ENCODE measurements at places on chromosomes 4 and X.

DNA sequence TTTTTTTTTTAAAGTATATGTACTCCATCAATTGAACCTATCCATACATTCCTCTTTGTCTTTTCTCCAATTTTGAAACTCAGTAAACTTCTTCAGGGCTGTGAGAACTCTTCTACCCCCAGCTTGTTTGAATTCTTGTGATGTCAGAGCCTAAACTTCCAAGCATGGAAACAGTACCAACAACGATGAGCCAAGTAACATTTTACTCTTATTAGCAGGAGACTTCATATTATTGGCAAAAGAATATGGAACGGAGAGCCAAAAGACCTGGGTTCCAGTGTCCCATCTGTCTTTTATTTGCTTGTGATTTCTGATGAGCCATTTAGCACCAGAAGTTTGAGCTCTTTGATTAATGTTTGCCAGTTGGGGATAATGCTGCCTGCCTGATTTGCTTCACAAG lies 5.3 kb downstream of the DIAPH2 start:
- DNase-seq: no peak

GRCh38 chrX:109691277-109691676 lies 41.8 kb downstream of the ACSL4 start:
- DNase-seq: no peak

DNA sequence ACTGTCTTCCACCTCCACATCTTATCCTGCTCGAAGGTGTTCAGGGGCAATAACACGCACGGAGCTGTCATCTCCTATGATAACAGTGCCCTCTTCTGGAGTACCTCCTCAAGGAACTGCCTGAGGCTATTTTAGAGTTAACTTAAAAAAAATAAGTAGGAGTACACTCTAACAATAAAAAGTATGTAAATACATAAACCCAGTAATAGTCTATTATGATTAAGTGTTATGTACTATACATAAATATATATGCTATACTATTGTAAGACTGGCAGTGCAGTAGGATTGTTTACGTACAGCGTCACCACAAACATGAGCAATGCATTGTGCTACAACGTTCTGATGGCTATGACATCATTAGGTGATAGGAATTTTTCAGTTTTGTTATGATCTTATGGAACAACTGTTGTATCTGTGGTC lies 34.5 kb upstream of the TLR2 start:
- DNase-seq: peak; percentile 57

GRCh38 chr4:182547435-182547834 lies 304.2 kb downstream of the TENM3 start:
- no peak for DNase-seq

DNA sequence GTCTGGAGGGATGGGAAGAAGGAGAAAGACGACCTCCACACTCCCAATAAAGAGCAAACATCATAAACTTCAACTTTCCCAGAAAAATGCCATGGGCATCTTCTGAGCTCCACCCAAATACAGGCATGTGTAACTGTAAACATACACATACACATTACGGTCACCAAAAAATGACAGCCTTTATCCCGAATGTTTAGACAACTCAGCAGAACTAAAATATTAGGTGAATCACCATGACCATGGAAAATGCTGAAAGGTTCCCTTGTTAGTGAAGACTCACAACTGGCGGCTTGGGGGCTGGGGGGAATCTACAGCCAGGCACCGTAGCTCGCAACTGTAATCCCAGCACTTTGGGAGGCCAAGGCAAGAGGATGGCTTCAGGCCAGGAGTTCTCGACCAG lies 33.0 kb downstream of the PRKX start:
- no peak for DNase-seq

GRCh38 chr4:127335073-127335620 lies 297.6 kb upstream of the INTU start:
- no peak for DNase-seq

DNA sequence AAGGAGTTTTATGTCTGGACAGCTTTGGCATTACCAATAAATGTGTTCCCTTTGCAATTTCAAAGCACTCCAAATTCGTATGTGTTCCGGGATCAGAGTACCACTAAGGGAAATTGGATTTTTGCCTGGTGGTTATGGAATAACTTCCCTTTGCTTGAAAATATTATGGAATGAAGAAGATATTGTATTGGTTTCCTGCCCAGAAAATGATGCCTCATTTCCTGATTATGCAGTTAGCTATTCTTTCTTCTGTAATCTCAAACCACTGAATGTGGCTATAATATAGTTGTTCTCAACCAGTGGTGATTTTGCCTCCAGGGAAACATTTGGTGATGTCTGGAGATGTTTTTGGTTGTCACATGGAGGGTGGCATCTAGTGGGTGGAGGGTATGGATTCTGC lies 142.9 kb downstream of the PCDH7 start:
- no peak for DNase-seq

DNA sequence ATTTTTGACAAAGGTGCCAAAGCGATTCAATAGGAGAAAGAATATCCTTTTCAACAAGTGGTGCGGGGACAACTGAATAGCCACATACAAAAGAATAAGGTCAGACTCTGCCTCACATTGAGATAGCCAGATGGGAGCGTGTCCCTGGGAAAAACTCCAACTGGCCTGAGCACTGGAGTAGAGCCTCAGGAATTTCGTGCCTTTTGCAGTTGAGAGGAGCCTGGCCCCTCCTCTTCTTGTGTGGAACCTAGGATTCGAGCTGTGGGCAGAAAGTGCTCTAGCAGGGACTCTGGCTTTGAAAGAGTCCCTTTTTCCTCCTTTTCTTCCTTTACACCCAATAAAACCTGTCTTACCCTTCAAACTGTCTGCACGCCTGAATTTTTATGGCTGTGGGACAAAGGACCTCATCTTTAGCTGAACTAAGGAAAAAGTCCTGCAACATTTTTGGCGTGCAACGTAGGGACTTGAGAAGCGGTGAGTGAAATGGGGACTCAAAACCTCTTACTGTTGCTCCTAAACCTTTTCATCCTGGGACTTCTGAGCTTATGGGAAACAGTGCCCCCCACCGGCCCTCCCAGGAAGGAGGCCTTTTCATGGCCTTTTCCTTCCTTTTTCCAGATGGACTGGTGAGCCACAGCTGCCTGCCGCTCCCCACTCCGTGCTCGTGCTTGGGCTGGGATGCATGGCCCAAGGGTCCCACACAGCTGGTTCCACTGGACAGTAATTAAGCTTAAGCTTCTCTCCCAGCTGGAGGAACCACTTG lies 68.6 kb downstream of the BMP15 start:
- no peak for DNase-seq

- DNase-seq: no peak
These were observed 3.4 kb upstream of the USP11 start for GRCh38 chrX:47229427-47229826.

- DNase-seq: peak; percentile 72
These were observed 6.0 kb downstream of the EREG start for GRCh38 chr4:74370912-74371311.

GRCh38 chr4:14566518-14566917 lies 435.8 kb upstream of the CPEB2 start:
- DNase-seq: no peak

GRCh38 chrX:118657413-118657812 lies 70.0 kb upstream of the IL13RA1 start:
- no peak for DNase-seq

GRCh38 chr4:4919927-4920326 lies 60.5 kb downstream of the MSX1 start:
- DNase-seq: no peak

DNA sequence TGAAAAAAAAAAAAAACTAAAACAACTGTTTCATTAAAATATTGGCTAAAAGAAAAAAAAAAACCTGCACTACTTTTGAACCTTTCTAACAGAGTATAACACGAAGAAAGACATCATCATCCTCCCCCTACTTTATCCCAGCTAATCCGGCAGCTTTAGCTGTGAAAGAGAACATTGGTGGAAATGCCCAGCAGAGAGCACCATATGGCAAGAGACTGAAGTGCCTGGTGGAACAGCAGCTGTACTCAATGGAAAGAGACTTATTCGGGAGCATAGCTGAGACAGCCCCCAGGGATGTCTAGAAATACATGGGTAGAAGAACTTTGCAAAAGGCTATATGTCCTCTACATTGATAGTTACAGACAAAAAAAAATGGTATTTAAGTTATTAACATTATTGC lies 30.3 kb downstream of the STPG2 start:
- DNase-seq: peak; percentile 20

- no peak for DNase-seq
These were observed 90.2 kb upstream of the SLITRK2 start for GRCh38 chrX:145727476-145727875.

GRCh38 chrX:65697211-65697641 lies 29.8 kb downstream of the MSN start:
- no peak for DNase-seq

- no peak for DNase-seq
These were observed 57.8 kb downstream of the PPP1R2C start for GRCh38 chrX:42720209-42720608.

DNA sequence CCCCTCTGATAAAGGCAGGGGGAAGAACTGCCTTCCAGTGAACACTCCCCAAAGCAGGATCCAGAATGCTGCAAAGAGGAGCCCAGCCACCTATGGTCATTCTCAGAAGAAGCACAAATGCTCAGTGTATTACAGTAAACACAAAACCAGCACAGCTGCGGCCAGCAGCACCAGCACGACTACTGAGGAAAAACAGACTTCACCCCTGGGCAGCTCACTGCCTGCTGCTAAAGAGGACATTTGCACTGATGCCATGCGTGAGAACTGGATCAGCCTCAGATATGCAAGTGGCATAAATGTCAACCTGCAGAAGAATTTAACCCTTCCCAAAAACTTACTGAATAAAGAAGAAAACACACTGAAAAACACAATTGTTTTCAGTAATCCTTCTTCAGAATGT lies 80.2 kb upstream of the TLR2 start:
- DNase-seq: no peak

DNA sequence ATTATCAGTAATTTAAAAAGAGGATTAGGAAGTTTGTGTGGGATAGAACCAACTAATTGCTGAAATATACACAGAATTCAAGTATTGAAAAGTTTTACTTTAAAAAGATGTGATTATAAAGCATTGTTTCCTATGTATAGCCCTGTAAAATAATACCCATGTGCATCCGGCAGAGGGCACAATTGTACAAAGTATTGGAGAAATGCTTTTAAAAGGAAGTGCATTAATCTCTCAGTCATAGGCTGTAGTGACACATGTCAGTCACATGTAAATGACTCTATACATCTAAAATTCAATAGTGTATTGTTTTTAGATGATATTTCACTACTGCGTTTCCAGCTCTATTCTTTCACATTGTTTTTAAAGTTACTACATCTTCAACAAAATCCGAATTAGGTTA lies 9.7 kb upstream of the GEMIN8 start:
- peak; percentile 82 for DNase-seq

DNA sequence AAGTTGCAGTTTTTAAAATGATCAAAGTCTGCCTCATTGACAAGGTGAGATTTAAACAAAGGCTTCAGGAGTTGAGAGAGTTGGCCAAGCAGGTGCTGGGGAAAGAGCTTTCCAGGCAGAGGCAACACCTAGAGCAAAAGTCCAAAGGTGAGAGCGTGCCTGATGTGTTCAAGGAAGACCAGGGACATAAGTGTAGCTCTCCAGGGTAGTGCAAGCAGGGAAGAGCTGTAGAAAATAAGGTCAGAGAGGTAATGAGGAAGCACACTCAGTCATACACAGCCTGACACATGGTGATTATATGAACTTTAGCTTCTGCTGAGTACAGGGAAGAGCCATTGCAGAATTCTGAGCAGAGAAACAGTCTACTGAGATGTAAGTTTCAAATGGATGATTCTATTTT lies 265.0 kb upstream of the NWD2 start:
- no peak for DNase-seq

GRCh38 chr4:121817701-121818100 lies 6.0 kb downstream of the CCNA2 start:
- no peak for DNase-seq

DNA sequence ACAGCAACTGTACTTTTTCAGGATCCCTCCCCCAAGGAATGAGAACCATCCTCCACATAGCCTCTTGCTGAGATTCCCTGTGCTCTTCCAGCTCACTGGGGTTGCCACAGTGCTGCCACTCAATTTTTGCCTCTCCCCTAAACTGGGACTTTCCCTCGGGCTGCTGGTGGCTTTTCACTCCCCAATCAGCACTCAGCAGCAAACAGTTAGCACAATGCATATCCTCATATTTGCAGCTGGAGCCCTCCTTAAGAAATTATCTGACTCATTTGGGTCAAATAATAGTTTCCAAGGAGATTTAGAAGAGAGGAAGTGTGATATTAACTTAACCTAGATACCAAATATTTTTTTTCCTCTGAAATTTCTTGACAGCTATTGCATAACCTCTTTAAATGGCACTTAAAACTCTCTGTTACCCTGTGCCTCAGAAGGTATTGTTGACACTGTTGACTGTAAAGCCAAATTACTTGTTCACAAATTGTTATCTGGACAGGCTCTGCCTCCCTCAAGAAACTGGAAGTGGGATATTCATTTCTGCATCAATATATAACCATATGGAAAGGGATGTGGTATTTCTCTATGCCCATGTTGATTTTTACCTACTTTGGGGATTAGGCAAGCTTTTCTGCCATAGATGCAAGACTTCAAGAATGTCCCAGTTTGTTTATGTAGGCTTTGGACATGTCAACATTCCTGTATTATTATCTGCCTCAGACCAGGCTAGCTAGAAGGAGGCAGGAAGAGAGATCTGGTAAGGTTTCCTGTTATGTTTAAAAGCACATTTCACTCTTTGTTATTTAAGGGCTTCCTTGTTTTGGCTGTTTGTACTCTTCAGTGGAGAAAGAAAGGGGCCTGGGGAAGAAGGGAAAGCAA lies 58.0 kb downstream of the SEPTIN11 start:
- DNase-seq: no peak

- no peak for DNase-seq
These were observed 109.0 kb upstream of the ATOH1 start for GRCh38 chr4:93719552-93719951.

DNA sequence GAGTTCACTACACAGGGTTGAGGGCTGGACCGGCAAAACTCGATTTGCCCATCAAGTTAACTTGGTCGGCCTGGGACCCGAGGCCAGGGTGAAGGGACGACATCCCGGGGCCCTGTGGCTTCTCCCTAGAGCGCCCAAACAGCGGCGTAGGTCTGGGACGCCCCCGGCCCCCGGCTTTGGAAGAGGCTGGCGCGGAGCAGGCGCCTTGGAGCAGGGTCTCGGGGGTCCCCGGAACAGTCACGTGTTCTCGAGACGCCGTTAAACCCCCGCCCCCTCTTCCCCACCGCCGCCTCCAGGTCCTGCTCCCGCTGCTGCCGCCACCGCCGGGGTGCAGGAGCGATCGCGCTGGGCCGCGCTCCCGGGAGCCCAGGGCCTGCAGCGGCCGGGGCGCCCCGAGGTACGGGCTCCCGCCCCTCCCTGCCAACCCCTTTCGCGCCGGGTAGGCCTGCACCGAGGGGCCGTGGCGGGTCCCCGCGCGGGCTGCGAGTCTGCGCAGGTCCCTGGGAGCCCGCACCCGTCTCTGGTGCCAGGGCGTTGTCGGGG lies at the start of gene NPY5R:
NPY5R (plus strand) TSS at position 289 of the 543 bp plus-strand sequence. CDS start 6,382 bp downstream, outside the sequence.
- no peak for DNase-seq

- DNase-seq: no peak
These were observed 117.8 kb upstream of the DKK2 start for GRCh38 chr4:107153956-107154355.

GRCh38 chr4:105357258-105357980 lies 116.4 kb downstream of the PPA2 start:
- no peak for DNase-seq
